ENCODE measurements at places on chromosomes 16 and 17.

DNA sequence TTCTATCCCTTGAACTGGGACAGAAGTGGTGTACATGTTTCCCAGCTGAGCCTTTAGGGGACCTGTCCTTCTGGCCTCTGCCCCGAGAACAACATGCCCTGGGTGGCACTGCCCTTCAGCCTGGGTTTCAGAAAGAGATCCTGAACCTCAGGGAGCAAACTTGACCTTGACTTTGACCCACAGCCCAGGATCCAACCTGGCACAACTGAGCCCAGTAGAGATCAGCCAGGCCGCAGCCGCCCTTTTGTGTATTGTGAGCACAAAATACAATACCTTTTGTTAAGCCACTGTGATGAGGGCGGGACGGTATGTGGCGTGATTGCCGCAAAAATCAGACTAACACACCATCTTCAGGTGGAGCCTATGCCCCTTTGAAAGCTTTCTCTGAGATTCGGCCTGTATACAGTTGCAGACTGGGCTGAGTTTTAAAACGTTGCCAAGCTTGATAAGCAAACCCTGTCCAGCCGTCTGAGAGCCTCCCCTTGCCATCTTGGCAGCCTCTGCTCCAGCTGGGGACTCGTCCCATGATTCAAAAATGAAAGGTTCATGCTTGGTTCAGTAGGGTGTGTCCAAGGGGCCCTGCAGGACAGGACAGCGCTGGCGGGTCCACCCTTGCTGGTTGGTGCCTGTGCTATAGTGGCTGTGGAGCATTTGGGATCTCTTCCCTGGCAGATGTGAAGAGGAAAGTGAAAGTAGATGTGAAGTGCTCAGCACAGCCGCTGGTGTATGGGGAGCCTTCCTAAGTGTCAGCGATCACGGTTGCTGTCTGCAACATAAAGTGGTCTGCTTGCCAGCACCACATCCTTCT lies 40.3 kb downstream of the FOXL1 start:
- no peak for DNase-seq

DNA sequence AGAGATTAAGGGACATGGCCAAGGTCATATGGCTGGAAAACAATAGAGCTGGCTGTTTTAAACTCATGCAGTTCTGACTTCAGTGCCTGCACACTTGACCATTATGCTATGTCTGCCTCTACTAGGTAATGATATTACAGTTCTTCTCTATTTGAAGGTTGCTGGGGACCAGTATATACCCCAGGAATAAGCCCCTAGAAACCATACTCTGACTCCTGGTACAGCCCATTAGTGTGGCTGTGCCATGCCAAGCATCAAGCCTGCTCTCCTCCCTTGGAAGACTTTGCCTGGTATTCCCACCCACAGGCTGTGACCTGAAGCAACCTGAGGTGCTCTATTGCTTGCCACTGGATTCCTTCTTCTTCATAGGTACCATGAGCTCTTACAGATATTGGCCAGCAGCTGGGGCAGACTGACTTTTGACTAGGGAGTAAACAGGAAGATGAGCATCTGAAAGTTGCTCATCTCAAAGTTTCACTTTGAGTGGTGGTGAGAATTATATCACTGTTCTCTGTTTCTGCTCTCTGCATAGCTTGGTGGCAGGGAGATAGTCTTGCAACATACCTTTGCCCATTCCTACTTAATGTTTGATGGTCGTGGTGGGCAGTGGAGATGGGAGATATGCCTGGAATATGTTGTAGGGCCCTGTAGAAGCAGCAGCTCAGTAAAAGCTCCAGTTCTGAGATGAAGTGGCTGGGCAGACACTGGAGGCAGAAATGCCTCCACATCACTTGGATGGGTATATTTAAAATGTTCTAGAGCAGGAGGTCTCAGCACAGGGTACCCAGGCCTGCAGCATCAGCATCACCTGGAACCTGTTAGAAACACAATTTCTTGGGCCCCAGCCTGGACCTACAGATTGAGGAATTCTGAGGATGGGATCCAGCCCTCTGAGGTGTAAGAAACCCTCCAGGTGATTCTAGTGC lies 274.7 kb downstream of the HS3ST4 start:
- no peak for DNase-seq

DNA sequence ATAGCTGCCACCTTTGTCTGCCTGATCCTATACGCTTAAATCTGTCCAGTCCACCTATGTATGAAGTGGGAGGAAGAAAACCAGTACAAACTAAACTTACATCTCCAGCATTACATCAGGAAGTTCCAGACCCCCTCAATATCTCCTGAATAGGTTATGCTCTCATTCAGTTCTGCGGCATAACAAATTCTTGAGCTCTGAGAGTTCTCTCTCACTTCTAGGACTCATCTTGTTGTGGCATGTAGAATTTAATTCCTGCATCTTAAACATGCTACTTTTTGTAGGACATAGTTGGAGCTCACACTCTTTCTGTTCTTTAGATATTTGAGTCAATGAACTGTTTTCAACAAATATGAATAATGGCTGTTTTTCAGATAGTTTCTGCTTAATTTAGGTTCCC lies 662.5 kb downstream of the CDH11 start:
- DNase-seq: no peak

DNA sequence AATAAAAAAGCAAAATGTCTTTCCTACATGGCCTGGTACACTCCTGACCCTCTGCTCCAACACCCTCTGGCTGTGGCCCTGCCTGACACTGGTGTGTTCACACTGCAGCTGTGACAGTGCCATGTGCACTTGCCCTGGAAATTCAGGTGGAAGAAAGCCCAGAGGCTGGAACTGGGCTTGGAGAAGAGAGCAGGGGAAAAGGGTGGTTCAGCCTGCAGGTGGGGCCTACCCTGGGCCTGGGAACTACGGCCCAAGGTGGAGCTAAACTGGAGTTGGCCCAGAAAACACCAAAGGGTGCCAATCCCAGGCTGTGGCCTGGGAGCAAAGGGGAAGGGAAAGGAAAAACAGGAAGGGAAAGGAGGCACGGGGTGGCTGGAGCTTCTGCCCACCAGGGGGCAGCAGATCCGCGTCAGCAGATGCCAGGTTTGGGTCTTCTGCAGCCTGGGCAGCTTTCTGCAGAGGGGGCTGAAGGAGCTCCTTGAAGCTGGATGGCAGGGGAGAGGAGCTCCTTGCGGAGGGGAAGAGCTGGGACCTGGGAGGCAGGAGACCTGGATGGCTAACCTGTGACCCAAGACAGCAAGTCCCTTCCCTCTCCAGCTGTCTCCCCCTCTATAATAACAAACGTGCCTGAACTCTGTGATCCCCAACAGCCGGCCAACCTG lies 15.4 kb upstream of the CTCF start:
- DNase-seq: peak; percentile 75

DNA sequence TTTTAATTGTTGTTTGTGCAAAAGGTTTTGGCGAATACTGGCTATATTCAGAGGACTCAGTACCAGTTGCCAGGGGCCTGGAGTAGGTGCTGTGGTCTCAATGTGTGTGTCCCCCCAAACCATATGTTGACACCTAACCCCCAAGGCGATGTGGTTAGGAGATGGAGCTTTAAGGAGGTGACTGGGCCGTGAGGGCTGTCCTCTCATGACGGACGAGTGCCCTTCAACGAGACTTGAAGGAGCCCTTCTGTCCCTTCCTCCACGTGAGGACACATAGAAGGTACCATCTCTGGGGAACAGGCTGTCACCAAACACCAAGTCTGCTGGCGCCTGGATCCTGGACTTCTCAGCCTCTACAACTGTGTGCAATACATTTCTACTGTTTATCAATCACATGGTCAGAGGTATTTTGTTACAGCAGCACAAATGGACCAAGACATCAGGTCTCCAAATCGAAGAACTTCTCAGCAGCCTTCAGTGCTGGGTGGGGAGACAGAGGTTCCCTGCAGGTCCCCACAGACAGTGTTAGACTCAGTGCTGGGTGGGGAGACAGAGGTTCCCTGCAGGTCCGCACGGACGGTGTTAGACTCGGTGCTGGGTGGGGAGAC lies 24.8 kb upstream of the METRNL start:
- no peak for DNase-seq

GRCh38 chr17:79951361-79952264 lies 84.1 kb downstream of the TBC1D16 start:
- DNase-seq: no peak

- DNase-seq: no peak
These were observed 37.2 kb downstream of the ACSM1 start for GRCh38 chr16:20660325-20660724.

GRCh38 chr17:7944326-7944725 lies 12.3 kb downstream of the CNTROB start:
- DNase-seq: no peak

DNA sequence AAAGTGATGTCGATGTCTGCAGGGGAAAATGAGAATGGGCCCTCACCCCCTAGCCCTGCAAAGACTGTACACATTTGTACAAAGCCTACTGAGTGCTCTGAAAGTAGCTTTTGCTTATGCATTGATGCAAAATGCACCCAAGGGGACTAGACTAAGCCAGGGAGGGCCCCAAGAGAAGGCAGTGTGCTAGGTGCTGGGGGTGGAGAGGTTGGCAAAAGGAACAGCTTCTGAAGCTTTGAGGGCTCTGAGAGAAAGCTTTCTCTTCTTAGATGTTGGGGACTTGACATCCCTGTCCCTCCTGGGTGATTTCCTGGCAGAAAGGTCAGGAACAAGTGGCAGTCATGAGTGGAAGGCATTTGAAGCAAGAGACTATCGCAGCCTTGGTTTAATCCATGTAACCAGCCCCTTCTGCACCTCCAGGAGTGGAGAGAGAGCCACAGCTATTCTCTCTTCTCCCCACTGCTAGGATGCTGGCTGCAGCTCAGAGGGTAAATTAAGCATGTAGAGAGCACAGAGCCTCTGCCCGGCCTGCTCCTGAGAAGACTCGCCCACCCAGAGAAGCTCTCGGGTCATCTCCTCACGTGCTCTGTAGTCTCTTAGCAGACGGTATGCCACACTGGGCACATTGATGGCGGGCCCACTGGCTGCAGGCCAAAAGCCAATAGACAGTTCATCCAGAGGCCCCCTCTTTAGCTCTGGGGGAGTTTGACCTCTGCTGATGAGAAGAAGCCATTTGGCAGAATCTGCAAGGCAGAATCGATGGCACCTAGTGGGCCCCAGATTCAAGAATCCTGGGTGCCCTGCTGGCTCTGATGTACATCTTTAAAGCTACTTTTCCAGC lies 221.4 kb downstream of the MSI2 start:
- no peak for DNase-seq

- no peak for DNase-seq
These were observed 89.1 kb upstream of the HS3ST3A1 start for GRCh38 chr17:13690806-13691205.

DNA sequence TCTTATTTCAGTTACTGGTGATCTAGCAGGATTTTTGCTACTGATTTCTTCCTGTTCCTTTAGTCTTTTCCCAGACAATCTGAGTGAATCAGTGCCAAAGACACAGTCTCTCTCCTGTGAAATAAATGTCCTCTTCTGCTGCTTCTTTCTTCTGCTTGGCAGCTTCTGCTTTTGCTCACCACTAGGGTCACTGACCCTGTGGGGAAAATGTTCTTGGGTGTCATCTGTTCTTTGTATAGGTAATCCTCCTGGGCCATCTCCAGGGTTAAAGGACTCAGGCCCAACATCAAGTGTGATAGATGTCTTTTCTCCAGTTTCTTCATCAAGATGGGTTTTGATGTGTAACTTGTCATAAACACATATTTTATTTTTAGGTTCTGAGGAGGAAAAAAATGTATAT lies 5.2 kb downstream of the PALB2 start:
- DNase-seq: no peak

GRCh38 chr17:81309140-81309858 lies 14.2 kb upstream of the SLC38A10 start:
- DNase-seq: no peak

DNA sequence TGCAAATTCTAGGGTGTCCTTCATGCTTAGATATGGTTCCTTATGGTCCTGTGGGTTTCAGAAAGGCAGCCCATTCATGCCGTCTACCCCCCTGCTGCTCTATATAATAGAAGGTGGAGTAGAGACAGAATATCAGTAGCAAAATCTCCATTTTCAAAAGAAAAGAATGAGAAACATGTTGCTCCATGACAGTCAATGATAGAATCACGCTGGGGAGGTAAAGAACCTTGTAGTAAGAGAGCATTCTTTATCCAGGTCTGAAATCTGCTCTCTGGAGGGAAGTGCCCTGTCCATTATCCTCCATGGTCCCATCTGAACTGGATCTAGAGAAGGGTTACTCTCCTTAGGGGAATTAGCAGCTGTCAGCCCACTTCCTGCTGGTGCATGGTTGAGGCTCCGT lies 272.8 kb downstream of the WWOX start:
- DNase-seq: no peak

- DNase-seq: no peak
These were observed 88.8 kb downstream of the CYLD start for GRCh38 chr16:50830698-50831097.

DNA sequence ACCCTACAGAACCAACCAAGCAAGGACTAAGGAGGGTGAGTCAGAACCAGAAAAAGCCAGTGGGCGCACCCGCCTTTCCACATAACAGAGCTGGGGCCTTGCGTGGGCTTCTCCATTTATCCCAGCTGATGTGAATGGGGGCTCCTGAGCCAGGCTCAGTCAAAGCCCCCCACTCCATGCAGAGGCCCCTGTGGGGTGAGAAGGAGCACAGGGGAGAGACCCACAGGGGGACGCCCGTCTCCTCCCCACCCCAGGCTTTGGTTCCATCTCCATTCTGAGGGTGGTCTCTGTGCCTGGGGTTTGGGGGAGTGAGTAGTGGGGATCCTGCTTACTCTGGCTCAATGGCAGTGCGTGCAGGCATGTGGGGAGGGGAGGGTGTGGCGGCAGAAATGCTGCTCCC lies 210.1 kb upstream of the TNRC6C start:
- no peak for DNase-seq

GRCh38 chr16:8941718-8942344 lies 21.9 kb downstream of the USP7 start:
- DNase-seq: no peak

DNA sequence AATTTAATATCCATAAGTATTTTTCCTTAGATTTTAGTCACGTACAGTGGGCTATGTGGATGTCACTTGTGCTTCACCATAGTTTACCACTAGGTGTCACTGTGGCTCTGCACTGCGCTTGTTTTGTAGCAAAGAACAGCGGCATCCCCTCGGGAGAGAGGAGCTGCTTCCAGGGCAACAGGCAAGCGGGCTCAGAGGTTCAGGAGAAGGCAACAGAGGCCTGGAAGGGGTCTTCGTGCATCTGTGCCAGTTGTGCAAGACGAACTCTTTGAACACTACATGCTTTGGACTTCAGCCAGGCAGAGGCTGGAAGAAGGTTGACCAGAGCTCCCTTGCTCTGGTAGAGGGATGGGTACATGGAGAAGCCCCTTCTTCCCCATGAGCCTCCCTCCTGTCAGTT lies 20.6 kb downstream of the CYB561 start:
- peak; percentile 77 for DNase-seq

Data from NCI-H524 (cell line).